ENCODE measurements at places on chromosomes 12 and 14. TPM values are rescaled to one million over a fixed set of nuclear protein-coding genes. Genes with fewer than 3 reads are reported as not detected.

CYP27B1 gene
- 3.6 TPM for total RNA-seq

FAM90A1 gene
- not detected for total RNA-seq

LMO3 gene
- total RNA-seq = 67.2 TPM

KRT74 gene
- total RNA-seq = not detected

OR4K13 gene
- total RNA-seq = not detected

TGM1 gene
- total RNA-seq = 2.9 TPM

ABCC9 gene
- 12.2 TPM for total RNA-seq

ENDOU gene
- total RNA-seq = not detected

PAX9 gene
- total RNA-seq = not detected

MYO1A gene
- not detected for total RNA-seq

GNPTAB gene
- total RNA-seq = 15.5 TPM

ADAMTS20 gene
- not detected for total RNA-seq

PLEK2 gene
- 7.5 TPM for total RNA-seq

GARIN6 gene
- total RNA-seq = not detected

PPFIA2 gene
- not detected for total RNA-seq

MMP14 gene
- 65.3 TPM for total RNA-seq

TOMM20L gene
- 19.7 TPM for total RNA-seq

MYO1H gene
- not detected for total RNA-seq
